ENCODE measurements at places on chromosomes 16 and 17.

- no peak for DNase-seq
These were observed 20.8 kb upstream of the MYO15B start for GRCh38 chr17:75566834-75567233.

DNA sequence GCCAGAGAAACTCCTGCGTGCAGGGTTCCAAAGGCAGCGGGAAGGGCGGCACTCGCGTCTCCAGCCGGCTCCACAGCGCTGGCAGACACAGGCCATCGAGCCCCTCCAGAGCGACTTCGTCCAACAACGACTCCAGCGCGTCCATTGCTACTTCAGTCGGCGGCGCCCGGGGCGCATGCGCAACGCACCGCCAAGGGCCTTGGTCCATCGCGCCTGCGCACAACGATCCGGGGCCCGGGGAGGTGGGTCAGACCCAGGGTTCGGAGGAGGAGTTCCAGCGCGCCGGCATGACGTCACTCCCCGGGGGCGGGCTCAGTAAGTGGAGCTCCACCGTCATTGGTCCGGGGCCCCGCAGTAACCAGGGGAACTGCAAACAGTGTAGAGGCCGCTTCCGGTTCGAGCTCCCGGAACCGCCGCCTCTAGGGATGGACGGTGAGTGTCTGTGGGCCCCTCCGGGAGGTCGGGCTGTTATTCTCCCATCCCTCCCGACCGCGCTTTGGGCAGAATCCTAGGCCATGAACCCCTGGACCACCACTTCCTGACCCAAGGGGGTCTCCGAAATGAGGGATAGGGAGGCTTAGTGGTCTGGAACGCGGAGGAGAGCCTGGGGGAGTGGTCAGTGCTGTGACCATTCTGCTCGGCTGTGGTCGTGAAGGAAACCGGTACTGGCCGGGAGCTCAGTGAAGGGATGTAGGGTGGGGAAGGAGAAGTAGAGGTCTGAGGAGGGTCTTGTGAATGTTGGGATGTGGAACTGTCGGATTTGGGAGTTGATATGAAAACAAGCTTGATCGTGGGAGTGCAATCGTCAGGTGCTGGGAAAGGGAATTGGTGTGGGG, at the start of the genes GTF3C1 and KATNIP:
Gene GTF3C1, minus strand, starts transcription at position 168 of the 836 bp plus-strand sequence. Its CDS starts 23 bp downstream, at position 145.
Gene KATNIP, plus strand, starts transcription at position 399 of the 836 bp plus-strand sequence. Its CDS starts 27 bp downstream, at position 426.
- DNase-seq, result peak; percentile 100

- DNase-seq, result no peak
These were observed 46.2 kb downstream of the ZFPM1 start for GRCh38 chr16:88499292-88499691.

DNA sequence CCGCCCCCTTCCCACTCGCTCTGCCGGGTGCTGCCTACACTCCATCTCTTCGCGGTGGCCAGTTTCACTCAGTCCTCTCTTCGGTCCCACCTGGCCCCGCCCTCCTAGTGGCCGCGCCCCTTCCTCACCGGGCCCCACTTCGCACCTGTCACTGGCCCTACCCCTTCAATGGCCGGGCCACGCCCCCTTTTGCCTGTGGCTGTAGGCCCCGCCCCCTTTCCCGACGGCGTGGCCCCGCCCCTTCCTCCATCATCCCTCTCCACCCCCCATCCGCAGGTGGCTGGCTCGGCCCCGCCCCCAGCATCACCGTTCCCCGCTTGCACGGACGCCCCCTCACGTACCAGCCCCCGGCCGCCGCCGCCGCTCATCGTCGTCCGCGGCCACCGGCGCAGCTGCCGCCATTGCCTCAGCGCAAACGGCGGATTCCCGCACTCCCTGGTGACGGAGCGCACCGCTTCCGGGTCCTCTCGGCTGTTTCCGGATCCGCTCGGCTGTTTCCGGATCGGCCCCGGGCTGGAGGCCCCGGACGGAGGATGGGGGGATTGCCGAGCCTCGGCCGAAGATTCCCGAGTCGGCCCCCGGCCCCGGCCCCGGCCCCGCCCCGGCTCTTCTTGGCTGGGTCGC, at the start of gene RABEP2:
Gene RABEP2, minus strand, starts transcription at position 477 of the 624 bp plus-strand sequence. Its CDS starts 75 bp downstream, at position 402.
- DNase-seq, result peak; percentile 91

DNA sequence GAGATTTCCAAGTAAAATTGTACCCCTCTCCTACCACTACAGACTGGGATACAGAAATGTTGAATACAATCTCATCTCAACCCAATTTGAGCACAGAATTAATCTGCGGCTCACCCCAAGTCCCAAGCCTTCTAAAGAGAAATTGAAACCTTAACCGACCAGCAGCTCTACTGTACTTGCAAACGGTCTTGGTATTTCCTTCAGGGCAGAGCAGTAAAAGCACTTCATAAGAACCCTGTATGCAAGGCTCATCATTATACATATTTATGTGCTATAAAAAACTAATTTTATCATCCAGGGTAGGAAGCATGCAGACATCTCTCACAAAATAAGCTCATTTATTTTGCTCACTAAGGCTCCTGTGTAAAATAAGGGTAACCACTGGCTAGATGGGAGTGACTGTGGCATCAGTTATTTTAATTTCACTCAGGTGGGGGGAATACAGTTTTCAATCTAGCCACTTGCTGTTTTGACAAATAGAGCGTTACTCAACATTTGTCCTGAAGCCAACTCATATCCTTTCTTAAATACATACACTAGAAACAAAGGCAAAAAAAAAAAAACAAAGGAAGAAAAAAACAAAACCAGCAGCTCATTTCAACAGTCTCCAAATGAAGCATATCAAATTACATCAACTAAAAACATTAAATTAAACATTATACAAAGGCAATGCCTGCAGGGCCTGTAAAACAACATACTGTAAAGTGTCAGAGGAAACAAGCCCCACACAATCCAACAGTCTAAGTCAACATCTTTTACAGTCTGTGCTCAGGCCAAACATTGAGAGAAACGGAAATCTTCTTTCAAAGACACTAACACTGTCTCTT, 65.0 kb downstream of the PARN start:
- no peak for DNase-seq

- DNase-seq, result no peak
These were observed 27.2 kb upstream of the ZNF469 start for GRCh38 chr16:88355389-88356123.

- no peak for DNase-seq
These were observed 828.3 kb upstream of the EEF2KMT start for GRCh38 chr16:5925850-5926249.

GRCh38 chr16:27906883-27907282, 156.6 kb downstream of the GSG1L start:
- no peak for DNase-seq

GRCh38 chr17:58043221-58044181, 36.5 kb upstream of the SRSF1 start:
- DNase-seq, result no peak

DNA sequence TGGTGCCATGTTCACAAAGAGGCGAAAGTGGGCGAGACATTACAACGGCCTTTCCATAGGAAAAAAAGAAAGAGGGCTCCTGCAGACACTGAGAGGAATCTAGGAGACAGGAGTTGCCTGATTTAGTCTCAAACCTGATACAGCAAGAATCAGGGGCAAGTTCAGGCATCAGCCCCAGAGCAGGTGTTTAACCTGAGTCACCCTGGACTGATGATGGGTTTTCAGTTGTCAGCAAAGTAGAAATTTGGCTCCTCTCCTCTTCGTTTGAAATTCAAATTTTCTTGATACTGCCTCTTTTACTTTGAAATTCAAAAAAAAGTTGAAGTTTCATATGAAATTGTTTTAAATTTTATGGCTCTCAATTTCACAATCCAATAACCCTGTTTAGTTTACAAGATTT, 189.5 kb downstream of the ABCC12 start:
- DNase-seq, result no peak

DNA sequence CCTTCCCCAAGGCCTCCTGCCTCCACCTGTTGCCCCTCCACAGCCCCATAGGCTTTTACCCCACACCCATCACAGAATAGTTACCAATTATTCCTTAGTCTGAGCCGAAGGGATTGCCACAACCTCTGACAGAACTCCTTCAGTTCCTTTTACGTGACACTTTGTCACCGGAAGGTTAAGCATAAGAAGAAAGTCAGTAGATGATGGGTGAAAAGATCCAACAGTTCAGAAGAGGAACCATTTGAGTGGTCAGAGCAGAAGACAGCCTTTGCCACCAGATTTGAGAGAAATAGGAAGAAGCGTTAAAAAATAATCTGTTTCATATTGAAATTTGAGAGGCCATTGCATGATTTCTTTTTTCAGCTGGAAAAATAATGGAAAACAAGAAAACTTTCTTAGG, 1.2 kb downstream of the SRR start:
- no peak for DNase-seq

- DNase-seq, result no peak
These were observed 11.1 kb downstream of the SMIM36 start for GRCh38 chr17:55500103-55500502.

DNA sequence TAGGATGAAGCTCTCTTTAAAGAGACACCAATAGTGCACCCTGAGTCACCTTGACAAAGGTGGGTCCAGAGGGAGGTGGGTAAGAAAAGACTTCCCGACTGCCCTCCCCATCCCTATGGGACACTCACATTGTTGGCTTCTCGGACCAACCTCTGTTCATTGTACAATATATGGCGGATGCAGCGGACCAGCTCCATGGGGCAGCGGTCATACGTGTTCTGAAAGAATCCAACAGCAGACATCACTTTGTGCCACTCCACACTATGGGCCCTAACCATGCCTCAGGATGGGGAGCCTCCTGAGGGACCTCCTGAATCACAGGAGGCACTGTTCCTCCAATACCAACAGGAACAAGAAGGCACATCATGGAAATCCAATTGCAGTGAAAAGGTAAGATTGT, 30.4 kb upstream of the GHDC start:
- DNase-seq, result no peak

GRCh38 chr17:50184064-50184463, 17.4 kb downstream of the COL1A1 start:
- DNase-seq, result no peak

DNA sequence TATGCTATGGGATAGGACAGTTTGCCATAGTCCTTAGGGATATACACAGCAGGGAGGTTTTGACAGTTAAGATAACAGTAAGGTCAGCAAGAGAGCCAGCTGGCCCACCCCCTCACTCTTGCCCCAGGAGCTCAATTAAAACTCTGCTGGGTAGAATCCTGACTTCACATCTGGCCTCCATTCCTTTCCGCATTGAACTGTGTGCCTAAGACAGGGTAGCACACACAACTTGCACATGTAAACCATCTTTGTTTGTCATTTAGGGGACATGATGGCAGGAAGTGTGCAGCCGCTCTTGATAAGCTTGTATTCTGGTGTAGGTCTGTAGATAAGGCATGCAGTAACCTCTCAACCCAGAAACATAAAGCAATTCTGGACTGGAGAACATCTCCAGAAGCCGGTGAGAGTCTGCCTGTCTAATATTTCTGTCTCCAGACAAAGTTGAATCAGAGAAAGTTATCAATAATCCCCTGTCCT, 5.2 kb downstream of the MINK1 start:
- DNase-seq, result no peak

DNA sequence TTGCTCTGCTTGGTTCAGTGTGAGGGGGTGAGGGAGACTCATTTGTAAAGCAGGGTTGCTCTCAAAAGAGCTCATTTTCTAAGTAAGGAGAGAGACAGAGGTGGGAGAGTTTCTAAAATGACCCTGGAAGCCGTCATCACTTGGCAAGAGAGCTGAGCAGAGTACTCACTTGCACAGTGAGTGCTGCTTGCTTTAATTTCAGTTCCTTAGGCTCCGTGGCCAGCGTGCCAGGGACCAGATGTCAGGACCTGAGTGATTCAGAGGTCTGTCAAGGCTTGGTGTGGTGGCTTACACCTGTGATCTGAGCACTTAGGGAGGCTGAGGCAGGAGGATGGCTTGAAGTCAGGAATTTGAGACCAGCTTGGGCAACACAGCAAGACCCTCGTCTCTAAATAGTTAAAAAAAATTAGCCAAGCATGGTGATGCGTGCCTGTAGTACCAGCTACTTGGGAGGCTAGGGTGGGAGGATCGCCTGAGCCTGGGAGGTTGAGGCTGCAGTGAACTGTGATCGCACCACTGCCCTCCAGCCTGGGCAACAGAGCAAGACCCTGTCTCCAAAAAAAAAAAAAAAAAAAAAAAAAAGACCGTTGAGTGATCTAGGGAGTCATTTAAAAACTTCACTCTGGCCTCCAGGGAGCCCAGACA, 10.7 kb downstream of the ZNF205 start:
- DNase-seq, result no peak

- no peak for DNase-seq
These were observed 7.1 kb downstream of the OR3A3 start for GRCh38 chr17:3418222-3418621.

- DNase-seq, result no peak
These were observed 85.3 kb downstream of the OR1D5 start for GRCh38 chr17:2978116-2978515.

DNA sequence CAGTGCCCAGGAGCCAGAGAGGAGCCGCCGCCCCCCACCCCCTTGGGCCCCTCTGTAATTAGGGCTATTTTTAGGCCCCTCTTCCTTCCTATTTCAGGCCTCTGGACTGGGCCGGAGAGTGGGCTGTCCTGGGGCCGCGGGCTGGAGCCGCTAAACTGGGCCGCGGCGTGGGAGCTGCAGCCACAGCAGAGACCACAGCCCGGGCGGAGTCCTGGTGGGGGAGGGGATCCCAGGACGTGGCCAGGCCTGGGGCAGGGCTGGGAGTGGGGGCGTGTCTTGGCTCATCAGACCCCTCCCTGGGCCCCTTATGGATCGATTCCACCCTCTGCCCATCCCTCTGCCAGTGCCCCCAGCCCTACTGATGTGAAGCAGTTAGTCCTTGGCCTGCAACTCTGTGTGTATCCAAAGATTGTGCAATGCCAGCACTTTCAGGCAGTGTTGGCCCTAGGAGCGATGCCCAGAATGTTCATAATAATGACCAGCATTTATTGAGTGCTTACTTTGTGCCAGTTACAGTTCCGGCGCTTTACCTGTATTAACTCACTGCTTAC, 15.0 kb upstream of the TAC4 start:
- DNase-seq, result no peak

DNA sequence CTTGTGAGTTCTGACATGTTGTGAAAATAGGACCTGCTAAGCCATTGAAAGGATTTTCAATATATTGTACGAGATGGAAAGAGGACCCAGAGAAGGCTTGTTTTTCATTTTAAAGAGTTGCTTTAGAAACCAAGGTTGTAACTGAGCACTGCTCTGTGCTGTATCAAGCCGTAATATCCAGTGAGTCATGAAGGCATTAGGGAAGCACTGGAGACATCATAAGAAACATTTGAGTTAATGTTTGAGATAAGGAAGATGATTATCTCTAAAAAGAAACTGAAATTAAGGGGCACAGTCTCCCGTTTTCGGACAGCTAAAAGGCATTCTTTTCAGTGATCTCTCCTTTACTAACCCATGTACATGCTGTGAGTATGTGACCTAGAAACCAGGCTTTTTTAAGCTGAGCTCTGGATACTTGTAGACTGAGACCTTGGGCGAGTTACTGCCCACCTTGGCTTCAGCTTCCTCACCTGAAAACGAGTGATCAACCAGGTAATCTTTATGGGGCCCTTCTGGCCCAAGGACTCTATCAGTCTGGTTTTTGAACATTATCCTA, 149.2 kb upstream of the TBX2 start:
- no peak for DNase-seq

DNA sequence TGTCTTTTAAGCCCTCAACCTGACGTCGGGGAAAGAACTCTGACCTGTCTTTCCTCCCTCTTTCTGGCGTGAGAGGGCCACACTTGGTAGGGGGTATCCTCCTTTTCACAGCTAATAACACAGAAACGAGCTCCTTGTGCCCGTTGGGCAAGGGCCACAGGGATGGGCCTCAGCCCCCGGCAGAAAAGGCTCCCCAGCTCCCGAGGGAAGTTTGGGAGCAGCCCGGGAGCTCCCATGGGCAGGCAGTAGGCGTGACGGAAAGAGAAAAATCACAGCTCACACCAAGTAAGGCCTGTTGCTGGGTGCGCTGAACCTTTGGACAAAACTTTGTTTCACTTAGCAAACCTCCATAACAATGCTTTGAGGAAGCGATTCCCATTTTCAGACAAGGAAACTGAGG, 82.8 kb upstream of the MED9 start:
- no peak for DNase-seq

- DNase-seq, result no peak
These were observed 721 bp upstream of the WFIKKN2 start for GRCh38 chr17:50834429-50835300.
